ENCODE measurements at places on chromosomes 3 and 15.

DNA sequence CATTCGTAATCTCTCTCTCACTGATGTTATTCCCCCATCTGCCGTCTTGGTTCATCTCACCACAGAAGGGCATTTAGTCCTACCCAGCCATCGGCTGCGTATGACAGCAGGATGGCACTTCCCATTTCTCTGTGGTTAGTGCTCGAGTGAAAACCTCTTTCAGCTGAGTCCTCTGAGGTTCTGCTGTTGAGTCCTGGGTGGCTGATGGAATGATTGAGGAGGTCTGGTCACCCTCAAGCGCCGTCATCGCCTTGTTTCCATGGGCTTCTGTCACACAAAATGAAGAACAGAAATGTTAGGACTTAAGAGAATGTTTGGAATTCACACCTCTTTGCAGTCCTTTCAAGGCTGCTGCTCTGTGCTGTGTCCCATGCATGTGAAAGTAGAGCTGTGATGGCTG is 9.4 kb upstream of the SACM1L start:
- DNase-seq = no peak

GRCh38 chr3:126516152-126516935 is 1.2 kb downstream of the UROC1 start:
- no peak for DNase-seq

GRCh38 chr3:78659386-78659987 is 1108.3 kb downstream of the ROBO1 start:
- DNase-seq = peak; percentile 37

- DNase-seq = no peak
Observed at GRCh38 chr3:48997102-48997635, 7.1 kb downstream of the P4HTM start.

GRCh38 chr3:135739779-135740178 is 225.7 kb upstream of the PPP2R3A start:
- no peak for DNase-seq

DNA sequence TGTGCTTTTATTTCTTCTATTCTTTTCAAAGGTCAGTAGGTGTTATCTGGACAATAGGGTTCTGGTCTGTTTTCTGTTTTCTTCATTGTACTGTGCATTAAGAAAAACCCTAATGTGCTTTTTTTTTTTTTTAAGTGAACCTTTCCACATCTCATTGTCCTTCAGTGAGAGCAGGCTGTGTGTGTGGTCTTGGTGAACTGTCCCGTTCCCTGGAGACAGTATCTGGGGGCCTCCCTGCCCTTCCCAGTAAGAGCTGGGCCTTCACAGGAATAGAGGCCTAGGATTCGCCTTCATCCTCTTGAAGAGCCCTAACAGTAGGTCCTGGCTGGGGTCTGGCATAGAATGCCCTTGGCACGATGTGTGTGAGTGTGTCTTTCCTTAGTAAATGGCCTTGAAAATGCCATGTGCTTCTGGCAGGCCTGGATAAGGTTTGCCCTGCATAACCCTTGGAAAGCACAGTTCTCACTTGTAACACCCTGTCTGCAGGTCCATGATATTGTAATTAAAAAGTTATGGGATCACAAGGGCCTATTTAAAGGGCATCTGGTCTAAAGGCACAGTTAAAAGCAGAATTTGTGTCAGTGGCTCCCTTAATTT is 81.2 kb downstream of the IGF1R start:
- no peak for DNase-seq

DNA sequence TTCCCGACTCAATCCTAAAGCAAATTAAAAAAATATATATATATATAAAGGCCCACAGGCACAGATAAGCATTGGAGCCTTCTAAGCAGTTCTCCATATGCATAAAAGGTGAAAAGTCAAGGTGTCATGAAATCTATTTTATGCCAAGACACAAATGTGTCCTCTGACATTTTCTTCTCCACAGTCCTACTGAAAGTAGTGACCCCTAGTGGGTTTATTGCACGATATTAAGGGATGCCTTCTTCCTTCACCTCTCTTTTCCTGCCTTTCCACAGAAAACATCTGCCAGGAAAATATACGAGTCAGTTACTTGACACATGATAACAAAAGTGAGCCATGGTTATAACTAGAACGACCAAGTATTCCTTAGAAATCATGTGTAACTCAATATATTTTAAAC is 303.2 kb downstream of the TIGIT start:
- DNase-seq = no peak

- DNase-seq = no peak
Observed at GRCh38 chr3:175839366-175840005, 980.4 kb downstream of the NAALADL2 start.

DNA sequence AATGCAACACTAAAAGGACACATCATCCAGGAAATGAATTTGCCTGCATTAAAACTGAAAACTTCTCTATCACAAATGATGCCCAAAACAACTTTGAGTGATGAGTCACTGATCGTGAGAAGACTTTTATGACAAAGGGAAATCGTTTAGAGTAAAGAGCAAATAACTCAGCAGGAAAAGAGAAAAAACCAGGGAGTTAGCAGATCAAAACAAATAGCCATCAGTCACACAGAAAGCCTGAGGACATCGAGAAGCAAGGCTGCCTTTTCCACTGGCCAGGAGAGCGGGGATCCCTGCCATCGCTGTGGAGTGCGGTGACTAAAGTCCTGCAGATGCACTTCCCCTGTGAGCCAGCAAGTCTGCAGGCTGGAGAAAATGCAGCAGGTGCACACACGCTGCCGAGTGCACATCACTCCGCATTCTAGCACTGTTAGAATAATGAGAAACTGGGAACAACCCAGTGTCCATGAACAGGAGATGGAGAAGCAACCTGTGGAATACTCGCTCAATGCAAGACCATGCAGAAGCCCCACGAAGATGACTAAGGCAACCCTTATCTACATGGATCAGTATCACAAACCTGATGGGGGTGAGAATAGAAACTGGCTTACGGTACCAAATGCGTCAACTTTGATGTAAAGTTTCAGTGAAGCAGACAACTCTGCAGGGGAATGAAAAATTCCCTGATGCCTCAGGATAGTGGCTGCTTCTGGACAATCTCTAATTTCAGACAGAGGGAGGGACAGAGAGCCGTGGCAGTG is 86.4 kb downstream of the NSMCE3 start:
- DNase-seq = no peak

DNA sequence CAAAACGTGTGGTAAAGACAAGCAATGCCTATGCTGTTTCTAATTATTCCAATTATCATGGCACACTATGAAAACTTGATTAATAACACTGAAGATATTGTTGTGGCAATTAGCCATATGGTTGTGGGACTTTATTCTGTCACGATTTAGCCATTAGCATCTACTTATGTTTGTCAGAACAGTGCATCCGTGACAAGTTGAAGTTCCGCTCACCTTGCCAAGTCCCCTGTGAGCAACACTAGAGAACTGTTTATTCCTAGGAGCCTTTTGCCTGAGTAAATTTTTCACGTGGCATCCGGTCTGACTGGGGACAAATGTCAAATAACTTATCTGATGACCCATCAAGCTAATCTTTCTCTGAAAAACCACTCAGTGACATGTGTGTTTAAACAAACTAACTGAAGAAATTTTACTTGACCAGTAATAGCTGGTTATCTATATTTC is 403.3 kb downstream of the TBC1D5 start:
- no peak for DNase-seq

DNA sequence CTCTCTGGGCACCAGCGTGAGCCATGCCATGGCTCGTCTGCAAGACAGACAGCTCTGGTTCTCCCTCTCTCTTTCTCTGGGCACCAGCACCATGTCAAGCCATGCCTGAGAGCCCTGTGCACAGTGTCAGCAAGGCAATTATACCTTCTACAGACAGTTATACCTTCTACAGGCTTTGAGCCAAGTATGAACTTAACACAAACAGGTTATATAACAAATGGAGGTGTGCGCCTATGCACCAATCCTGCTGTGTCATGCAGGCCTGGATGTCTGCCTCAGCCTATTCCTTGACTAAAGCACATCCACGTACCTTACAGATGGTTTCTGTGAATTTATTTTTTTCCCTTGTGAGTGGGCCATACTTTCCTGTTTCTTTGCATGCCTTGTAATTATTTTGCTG is 5.9 kb upstream of the FBXL2 start:
- no peak for DNase-seq

DNA sequence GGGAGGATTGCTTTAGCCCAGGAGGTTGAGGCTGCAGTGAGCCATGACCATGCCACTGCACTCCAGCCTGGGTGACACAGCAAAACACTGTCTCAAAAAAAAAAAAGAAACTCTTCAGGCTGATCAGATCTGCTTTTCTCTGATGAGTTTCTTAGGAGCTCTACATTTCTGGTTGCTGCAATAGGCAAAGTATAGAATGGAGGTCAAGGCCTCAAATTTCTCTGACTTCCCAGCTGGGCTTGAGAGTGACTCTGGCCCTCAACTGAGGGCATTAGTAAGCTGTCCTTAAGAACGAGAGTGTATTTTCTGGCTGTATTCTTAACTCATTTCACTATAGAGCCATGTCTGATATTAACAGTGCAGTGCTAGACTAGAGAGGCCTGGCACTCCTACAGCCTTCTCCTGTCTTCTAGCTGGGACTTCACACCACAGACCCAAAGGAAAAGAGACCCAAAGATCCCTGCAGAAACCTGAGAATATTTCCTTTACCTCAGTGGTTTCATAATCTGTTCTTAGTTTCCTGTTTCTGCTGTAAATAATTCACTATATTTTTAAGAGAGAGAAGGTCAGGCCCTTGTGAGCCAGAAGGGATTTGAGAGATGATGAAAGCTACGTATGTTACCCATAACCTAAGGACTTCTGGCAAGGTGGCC is 2.0 kb upstream of the NR1I2 start:
- no peak for DNase-seq

GRCh38 chr15:30882849-30883433 is 20.8 kb upstream of the FAN1 start:
- no peak for DNase-seq

- DNase-seq = no peak
Observed at GRCh38 chr3:14129296-14129695, 4.4 kb downstream of the TMEM43 start.

DNA sequence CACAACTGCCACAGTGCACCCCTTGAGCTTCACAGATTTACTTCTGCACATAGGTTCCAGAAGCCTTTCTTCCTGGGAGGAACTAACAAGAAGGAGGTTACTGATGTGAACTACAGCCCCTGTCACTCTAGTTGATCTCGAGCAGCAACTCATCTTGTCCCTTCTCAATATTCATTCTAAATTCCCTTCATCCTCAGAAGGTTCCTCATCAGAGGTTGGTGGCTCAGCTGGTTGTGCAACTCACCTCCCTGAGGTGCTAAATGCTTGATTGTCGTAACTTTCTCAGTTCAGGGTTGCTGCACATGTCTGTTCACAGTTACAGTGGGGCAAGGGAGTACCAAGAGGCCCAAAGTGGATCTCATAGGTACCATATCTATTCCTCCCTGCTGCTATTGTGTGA is 5.7 kb upstream of the A4GNT start:
- no peak for DNase-seq

DNA sequence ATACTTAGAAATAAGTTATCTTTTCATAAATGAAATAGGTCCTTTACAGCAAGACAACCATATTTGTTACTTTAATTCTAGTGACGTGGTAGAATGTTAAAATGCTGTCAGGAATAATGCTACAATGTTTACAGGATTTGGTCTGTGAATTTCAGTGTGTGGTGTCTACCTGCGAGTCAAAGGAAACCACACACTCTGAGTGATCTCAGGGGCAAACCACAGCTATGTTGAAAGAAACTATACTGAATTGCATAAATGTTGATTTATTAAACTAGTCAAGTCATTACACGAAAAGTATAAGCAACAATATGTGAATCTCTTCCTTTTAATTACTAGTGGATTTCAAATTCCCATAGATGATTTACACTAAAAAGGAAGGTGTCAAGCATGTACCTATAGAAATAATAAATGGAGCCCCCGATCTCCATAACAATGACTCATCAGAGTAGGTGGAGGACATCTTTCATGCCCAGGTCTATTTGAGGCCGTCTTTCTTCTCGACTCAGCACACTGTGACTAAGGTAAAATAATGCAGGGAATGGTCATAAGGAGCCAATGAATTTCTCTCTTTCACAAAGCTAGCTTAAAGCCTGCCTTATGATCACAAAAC is 463.0 kb downstream of the ERC2 start:
- DNase-seq = peak; percentile 11

- DNase-seq = no peak
Observed at GRCh38 chr3:165669504-165669903, 167.7 kb downstream of the BCHE start.

DNA sequence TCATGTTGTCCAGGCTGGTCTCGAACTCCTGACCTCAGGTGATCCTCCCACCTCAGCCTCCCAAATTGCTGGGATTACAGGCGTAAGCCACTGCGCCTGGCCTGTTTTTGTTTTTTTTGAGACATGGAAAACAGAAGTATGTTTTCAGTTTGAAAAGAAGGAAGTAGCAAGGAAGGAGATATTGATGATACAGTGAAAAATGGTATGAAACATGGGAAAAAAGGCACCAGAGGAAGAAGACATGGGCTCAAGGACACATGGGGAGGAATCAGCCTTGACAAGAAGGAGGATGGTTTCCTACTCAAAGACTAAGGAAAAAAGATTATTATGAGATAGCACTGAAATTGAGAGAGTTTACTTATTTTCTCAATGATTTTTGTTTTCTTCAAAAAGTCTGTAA is 30.7 kb downstream of the FMN1 start:
- no peak for DNase-seq

Measured in ACHN (cell line).